H54 (cell line): ENCODE measurements at places on chromosomes 1 and 21.
A peak's percentile ranks its signal among the peaks of the same experiment; 100 is the strongest.

DNA sequence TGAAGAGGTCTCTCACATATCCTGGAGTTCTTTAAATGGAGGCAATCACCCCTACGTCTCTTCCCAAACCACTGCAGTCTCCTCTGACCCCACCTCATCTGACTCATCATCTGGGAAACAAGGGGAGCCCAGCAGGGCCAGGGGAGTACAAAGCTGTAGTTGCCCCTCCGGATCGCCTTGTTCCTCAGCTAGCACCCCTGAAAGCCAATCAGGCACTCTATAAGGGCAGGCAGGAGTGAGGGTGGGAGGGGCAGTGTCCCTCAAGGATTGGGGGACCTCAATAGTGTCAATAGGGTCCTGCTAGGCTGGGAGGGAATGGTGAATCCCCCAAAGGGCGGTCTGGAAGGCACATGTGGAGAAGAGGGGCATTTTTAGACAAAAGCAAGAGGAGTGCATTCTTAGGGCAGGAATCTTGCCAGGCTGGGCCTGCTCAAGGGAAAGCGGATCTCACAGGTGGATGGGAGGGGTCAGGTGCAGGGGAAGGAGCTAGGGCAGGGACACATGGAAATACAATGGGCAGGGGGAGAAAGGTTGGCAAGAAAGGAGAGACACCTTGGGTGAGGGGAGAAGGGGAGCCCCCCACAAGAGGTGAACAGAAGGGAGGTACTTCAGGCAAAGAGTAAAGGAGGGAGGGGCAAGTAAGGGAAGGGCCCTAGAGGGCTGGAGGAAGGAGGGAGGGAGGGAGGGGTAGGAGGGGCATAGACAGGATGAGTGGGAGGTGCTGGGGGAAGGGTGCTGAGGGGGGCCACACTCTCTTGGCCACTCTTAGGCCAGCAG, 5.8 kb downstream of the SHISA4 start:
- no peak for DNase-seq

DNA sequence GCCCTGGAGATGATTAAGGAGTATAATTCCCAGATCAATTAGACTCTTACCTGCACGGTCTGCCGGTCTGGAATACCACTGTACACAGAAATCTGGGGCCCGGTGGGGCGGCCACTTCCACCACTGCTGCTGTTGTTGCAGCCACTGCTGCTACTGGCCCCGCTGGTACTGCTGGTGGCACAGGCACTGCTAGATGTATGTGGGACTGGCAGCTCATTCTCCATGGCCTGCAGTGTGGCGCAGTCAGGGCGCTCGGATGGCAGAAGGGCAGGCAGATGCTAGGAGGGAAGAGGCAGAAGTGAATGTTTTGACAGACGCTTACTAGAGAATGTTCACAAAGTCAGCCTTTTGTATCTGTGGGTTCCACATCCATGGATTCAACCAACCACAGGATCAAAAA, 54.4 kb upstream of the A3GALT2 start:
- no peak for DNase-seq

DNA sequence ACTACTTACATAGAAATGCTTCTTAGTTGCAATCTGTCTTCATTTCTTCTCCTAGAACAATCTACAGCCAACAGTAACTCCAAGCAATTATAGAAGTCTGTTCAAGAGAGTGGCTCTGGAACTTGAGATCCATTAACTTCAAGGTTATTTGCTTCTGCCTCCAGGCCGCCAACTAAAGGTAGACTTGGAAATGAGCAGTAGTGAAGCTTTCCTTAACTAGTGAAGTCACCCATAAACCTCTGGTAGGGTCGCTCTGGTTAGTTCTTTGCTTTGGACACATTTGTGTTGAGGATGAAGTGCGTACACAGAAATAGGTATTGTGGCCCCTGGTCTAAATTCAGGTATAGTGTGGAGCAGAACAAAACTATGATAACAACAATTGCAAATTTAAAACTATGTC, 809.9 kb upstream of the RGS18 start:
- no peak for DNase-seq

- DNase-seq = no peak
Observed at GRCh38 chr1:175162955-175163354, 29.6 kb downstream of the KIAA0040 start.

DNA sequence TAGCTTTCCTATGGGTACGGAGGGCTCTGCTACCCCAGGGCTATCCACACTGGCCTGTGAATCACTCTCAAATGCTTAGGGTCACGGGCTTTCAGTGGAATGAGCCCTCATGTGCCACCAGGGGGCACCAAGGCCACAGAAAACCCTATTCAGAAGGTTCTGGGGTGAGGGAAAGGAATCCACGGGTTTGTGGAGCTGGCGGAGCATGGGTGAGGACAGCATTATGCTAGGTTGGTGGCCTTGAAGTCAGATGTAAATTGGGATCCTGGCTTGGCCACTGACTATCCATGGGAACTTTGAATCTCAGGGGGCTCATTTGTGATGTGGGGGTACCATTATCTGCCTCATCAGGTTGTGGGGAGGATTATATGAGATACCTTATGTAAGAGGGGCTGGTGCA, 5.1 kb upstream of the LAMTOR5 start:
- DNase-seq = peak; percentile 62

DNA sequence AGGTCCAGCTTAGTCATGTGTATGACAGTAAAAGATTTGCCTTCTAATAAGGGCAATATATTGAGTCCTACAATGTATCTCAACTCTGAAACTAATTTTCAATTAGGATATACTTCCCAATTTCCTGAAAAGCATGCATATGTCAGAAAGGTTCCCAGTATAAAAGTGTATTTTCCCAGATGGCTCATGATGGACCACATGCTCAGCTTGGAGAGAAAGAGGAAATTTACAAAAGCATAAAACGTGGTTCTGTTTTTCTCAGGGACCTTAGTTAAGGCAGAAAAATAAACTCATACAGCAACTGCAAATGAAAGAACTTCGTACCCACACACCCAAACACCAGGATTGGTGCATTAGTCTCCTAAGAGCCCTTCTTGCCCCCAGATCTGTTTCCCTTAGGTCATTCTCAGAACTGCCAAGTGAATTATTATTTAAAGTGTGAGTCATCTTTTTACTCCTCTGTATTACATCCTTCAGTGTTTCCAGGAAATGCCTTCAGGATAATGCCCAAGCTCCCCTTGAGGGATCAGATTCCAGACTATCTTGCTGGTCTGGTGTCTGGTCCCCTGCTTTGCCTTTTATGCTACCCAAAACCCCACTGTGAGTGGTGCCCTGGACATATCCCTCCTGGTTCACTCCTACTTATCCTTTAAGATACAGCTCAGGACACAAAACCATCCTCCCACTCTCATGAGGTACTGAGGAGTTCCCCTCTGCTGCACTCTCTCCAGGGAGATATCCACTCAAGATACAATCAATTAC, 57.4 kb downstream of the SSX2IP start:
- peak; percentile 35 for DNase-seq

- DNase-seq = no peak
Observed at GRCh38 chr1:14236097-14236496, 362.4 kb upstream of the KAZN start.

- DNase-seq = no peak
Observed at GRCh38 chr1:24425922-24426321, 10.3 kb downstream of the NIPAL3 start.

GRCh38 chr1:61043010-61043820, 39.1 kb upstream of the NFIA start:
- peak; percentile 79 for DNase-seq

- no peak for DNase-seq
Observed at GRCh38 chr1:205827623-205828022, 14.6 kb upstream of the SLC41A1 start.

GRCh38 chr1:92832537-92833114, 786 bp downstream of the RPL5 start:
- DNase-seq = no peak

GRCh38 chr1:9289090-9289534, 3.6 kb upstream of the SPSB1 start:
- DNase-seq = no peak

GRCh38 chr1:36419140-36419539, 21.4 kb upstream of the LSM10 start:
- no peak for DNase-seq
